ENCODE measurements at places on chromosomes 6 and 20. TPM values are rescaled to one million over a fixed set of nuclear protein-coding genes. Genes with fewer than 3 reads are reported as not detected.
A peak's percentile ranks its signal among the peaks of the same experiment; 100 is the strongest.

DNA sequence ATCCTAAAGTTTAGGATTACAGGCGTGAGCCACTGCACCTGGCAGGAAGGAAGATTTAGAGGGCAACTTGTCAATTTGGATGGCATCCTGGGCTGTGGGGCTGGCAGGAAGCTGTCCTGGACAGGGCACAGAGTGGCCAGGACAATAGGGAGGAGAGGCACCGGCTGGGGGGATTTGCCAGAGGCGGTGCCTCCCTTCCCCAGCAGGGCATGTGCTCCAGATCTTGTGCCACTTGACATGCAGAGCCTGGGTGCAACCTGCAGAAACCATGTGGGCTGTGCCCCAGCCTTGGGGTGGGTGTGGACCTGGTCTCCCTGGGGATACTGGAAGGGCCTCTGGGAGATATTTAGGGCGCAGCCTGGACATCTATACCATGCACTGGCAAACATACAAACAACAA is 58.6 kb upstream of the EEF1A1 start:
- peak; percentile 89 for DNase-seq
- H3K27me3 ChIP-seq, result no peaks in the 10 kb centered on the region
- peaks cover 27% of the 10 kb centered on the region for H3K4me1 ChIP-seq
- no peak overlapping the region for H3K4me3 ChIP-seq
- peak overlapping the region; percentile 96 for H3K27ac ChIP-seq

Gene FAM120B
- 34.6 TPM for total RNA-seq

DNA sequence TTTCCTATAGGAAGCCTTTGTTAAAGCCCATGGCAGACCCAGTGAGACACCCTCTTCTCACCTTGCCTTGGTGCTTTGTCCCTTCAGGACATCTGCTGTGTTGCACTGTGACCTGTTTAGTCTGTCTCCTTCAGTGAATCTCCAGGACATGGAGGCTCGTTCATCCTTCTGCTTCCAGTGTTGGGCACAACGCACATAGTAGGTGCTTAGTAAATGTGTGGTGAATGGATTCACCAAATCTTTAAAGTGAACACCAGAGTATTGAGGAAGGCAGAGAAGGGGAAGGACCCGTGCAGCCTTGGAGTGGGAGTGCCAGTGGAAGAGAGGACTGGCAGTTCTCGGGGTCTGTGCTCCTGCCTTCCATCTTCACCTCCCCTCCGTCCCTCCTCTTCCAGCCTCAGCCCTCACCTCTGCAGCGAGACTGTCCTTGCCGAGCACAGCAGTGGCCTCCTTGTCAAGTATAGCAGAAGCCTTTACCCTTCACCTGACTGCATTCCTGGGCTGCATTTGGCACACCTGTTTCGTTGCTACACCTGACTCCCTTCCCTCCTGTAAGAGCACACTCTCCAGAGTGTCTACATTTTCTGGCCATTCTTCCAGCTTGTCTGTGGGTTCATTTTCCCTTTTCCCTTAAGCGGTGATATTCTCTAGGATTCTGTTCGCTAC is 49.2 kb downstream of the ARID1B start:
- no peaks in the 10 kb centered on the region for H3K36me3 ChIP-seq
- no peaks in the 10 kb centered on the region for H3K27me3 ChIP-seq
- no peak for DNase-seq
- H3K4me1 ChIP-seq, result peaks cover 78% of the 10 kb centered on the region
- H3K4me3 ChIP-seq, result no peak overlapping the region

Gene CST2
- not detected for total RNA-seq

GRCh38 chr6:121437851-121438651 is 2.6 kb downstream of the GJA1 start:
- peaks cover 42% of the 10 kb centered on the region for H3K4me1 ChIP-seq
- no peaks in the 10 kb centered on the region for H3K36me3 ChIP-seq
- peak overlapping the region; percentile 96 for H3K27ac ChIP-seq
- no peaks in the 10 kb centered on the region for H3K27me3 ChIP-seq
- H3K4me3 ChIP-seq, result peak overlapping the region; percentile 53

Gene ROMO1
- total RNA-seq, result 248 TPM

Gene BACH2
- total RNA-seq, result 6.4 TPM

GRCh38 chr6:16198061-16198705 is 40.2 kb upstream of the GMPR start:
- no peaks in the 10 kb centered on the region for H3K27me3 ChIP-seq
- no peak overlapping the region for H3K27ac ChIP-seq
- no peak overlapping the region for H3K4me3 ChIP-seq
- no peaks in the 10 kb centered on the region for H3K36me3 ChIP-seq
- H3K4me1 ChIP-seq, result peaks cover 8% of the 10 kb centered on the region

GRCh38 chr20:2695206-2695983 is 2.8 kb downstream of the EBF4 start:
- H3K4me3 ChIP-seq, result no peak overlapping the region
- no peaks in the 10 kb centered on the region for H3K36me3 ChIP-seq
- H3K4me1 ChIP-seq, result peaks cover 17% of the 10 kb centered on the region
- H3K27me3 ChIP-seq, result no peaks in the 10 kb centered on the region
- no peak overlapping the region for H3K27ac ChIP-seq

GRCh38 chr6:132785936-132786335 is 12.5 kb downstream of the SLC18B1 start:
- no peak overlapping the region for H3K4me3 ChIP-seq
- DNase-seq, result no peak
- H3K27me3 ChIP-seq, result no peaks in the 10 kb centered on the region
- no peaks in the 10 kb centered on the region for H3K36me3 ChIP-seq
- H3K27ac ChIP-seq, result no peak overlapping the region

Gene NR2E1
- total RNA-seq, result not detected

Gene SLC12A5
- total RNA-seq, result not detected

Gene MCM8
- 2.5 TPM for total RNA-seq

GRCh38 chr20:38032585-38033329 is 499 bp downstream of the TTI1 start:
- no peak for DNase-seq
- H3K27ac ChIP-seq, result peak overlapping the region; percentile 91
- peak overlapping the region; percentile 82 for H3K4me3 ChIP-seq
- no peaks in the 10 kb centered on the region for H3K36me3 ChIP-seq
- no peaks in the 10 kb centered on the region for H3K27me3 ChIP-seq

Gene LZTS3
- 12.8 TPM for total RNA-seq

Gene TRIM10
- not detected for total RNA-seq

- no peaks in the 10 kb centered on the region for H3K36me3 ChIP-seq
- H3K27ac ChIP-seq, result no peak overlapping the region
- H3K4me3 ChIP-seq, result no peak overlapping the region
- peaks cover 7% of the 10 kb centered on the region for H3K4me1 ChIP-seq
- H3K27me3 ChIP-seq, result no peaks in the 10 kb centered on the region
These were observed 79.2 kb upstream of the PHACTR2 start for GRCh38 chr6:143598466-143599080.

Gene SNPH
- 6.4 TPM for total RNA-seq

Gene ID4
- total RNA-seq, result 27.7 TPM

- no peak overlapping the region for H3K27ac ChIP-seq
- DNase-seq, result no peak
- no peaks in the 10 kb centered on the region for H3K27me3 ChIP-seq
- H3K36me3 ChIP-seq, result no peaks in the 10 kb centered on the region
These were observed 68.7 kb downstream of the RNF182 start for GRCh38 chr6:13993416-13993815.

DNA sequence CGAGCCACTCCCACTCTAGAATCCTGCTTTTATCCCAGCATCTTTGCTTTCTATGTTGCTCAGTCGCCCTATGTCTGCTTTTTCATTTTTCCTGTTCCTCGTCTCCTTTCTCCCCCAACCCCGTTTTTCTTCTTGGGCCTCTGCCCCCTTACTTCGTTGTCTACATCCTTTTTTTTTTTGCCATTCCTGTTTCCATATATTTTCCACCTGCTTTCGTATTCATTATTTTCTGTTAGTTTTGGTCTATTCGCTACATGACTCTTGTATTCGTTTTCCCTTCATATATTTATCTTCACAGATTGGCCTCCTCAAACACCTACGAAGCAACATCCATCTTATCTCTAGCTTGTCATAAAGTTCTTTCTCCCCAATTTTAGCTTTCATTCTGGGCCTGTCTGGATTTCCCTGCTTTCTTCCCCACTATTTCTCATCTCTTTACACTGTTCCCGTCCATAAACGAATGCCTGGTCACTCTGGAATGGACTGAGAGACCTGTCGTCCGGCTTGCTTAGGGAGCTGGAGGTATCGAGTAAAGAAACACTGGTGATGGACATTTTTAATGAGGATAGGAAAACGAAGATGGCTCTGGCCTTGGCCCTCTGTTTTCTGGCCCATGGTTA is 915 bp downstream of the PRRC2A start:
- peaks cover 18% of the 10 kb centered on the region for H3K4me1 ChIP-seq
- H3K27ac ChIP-seq, result peak overlapping the region; percentile 95
- DNase-seq, result no peak
- peaks cover 33% of the 10 kb centered on the region for H3K36me3 ChIP-seq
- H3K27me3 ChIP-seq, result no peaks in the 10 kb centered on the region
- peak overlapping the region; percentile 55 for H3K4me3 ChIP-seq

Gene OR12D3
- not detected for total RNA-seq

- peaks cover 13% of the 10 kb centered on the region for H3K36me3 ChIP-seq
- peaks cover 27% of the 10 kb centered on the region for H3K4me1 ChIP-seq
- H3K27me3 ChIP-seq, result no peaks in the 10 kb centered on the region
- no peak overlapping the region for H3K27ac ChIP-seq
- H3K4me3 ChIP-seq, result no peak overlapping the region
- DNase-seq, result no peak
These were observed 73.4 kb downstream of the SSR1 start for GRCh38 chr6:7239590-7239948.

Gene ZNF831
- total RNA-seq, result 2.2 TPM

GRCh38 chr6:22205266-22205665 is 91.6 kb downstream of the PRL start:
- no peaks in the 10 kb centered on the region for H3K27me3 ChIP-seq
- H3K4me1 ChIP-seq, result no peaks in the 10 kb centered on the region
- H3K36me3 ChIP-seq, result no peaks in the 10 kb centered on the region
- no peak overlapping the region for H3K4me3 ChIP-seq
- DNase-seq, result no peak
- no peak overlapping the region for H3K27ac ChIP-seq

- peak overlapping the region; percentile 77 for H3K27ac ChIP-seq
- no peaks in the 10 kb centered on the region for H3K27me3 ChIP-seq
- H3K4me3 ChIP-seq, result peak overlapping the region; percentile 54
- peaks cover 12% of the 10 kb centered on the region for H3K4me1 ChIP-seq
- no peaks in the 10 kb centered on the region for H3K36me3 ChIP-seq
These were observed 19.5 kb downstream of the ZNF311 start for GRCh38 chr6:28985462-28986164.

Gene LY86
- 4.9 TPM for total RNA-seq

Gene CCN5
- 134 TPM for total RNA-seq

Gene THBD
- 76.9 TPM for total RNA-seq

- no peaks in the 10 kb centered on the region for H3K27me3 ChIP-seq
- H3K36me3 ChIP-seq, result no peaks in the 10 kb centered on the region
- no peak overlapping the region for H3K27ac ChIP-seq
- DNase-seq, result no peak
- H3K4me3 ChIP-seq, result no peak overlapping the region
These were observed 43.2 kb downstream of the LY86 start for GRCh38 chr6:6631534-6632276.

Gene BCLAF1
- 97.0 TPM for total RNA-seq

GRCh38 chr6:155850408-155850841 is 394.8 kb upstream of the NOX3 start:
- H3K27ac ChIP-seq, result no peak overlapping the region
- H3K4me3 ChIP-seq, result no peak overlapping the region

- no peak overlapping the region for H3K4me3 ChIP-seq
- peaks cover 27% of the 10 kb centered on the region for H3K4me1 ChIP-seq
- H3K27me3 ChIP-seq, result no peaks in the 10 kb centered on the region
- no peak overlapping the region for H3K27ac ChIP-seq
- H3K36me3 ChIP-seq, result no peaks in the 10 kb centered on the region
These were observed 20.5 kb upstream of the CDKN1A start for GRCh38 chr6:36657942-36658544.

Gene MICA
- 19.9 TPM for total RNA-seq

GRCh38 chr20:12535316-12535715 is 473.5 kb upstream of the SPTLC3 start:
- no peaks in the 10 kb centered on the region for H3K4me1 ChIP-seq
- H3K27ac ChIP-seq, result no peak overlapping the region
- no peak for DNase-seq
- no peaks in the 10 kb centered on the region for H3K36me3 ChIP-seq
- H3K4me3 ChIP-seq, result no peak overlapping the region
- H3K27me3 ChIP-seq, result no peaks in the 10 kb centered on the region

DNA sequence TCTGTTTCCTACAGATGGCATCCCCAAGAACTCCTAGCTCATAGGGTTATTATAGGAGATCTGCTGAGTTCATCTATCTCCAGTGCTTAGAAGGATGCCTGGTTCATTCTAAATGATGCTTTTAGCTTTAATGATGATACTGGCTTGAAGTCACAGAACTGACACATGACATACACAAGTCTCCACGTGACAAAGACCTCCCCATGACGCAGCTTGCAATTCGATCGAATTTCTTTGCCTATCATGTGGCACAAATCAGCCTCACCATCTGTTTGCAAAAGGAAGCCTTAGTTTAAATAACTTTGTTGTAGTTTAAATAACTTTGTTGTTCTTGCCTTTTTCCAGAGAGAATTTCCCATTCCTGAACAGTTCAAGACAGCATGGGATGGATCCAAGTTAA is 44.1 kb upstream of the FAM8A1 start:
- no peaks in the 10 kb centered on the region for H3K27me3 ChIP-seq
- H3K4me3 ChIP-seq, result no peak overlapping the region
- no peaks in the 10 kb centered on the region for H3K36me3 ChIP-seq

Gene SAMD5
- total RNA-seq, result 3.2 TPM

Gene UNC5CL
- total RNA-seq, result 0.25 TPM

DNA sequence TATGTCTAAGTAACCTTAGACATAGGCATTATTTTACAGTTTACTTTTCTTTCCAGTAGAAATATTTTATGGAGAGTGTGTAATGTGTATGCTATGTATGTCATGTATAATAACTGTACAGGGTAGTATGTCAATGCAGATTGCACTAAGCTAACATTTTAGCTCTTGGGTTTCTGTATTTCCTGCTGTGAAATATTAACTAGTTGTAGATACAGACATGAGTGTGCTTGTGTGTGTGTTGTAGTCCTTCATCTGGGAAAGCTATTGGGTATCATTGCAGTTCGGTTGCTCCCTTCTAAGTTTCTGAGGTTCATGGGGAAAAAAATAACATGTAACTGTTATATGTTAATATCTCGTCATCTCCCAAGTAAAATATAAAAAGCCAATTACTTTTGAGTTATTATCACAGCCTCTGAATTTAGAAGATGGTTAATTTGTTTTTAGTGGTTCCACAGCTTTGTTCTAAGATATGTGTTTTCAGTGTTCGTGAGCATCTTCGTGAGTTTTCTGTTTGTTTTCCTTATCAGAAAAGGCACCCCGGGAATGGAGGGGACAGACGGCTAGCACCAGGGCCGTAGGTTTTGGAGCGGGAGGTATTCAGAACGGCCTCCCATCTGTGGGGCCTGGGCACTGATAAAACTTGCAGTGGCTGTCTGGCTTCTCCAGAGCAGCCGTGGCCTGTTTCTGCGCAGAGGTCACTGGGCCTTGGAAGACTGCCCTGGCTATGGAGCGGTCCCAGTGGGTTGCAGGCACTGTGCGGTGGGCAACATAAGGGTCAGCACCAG is 215.0 kb downstream of the ARID1B start:
- no peaks in the 10 kb centered on the region for H3K27me3 ChIP-seq
- peaks cover 54% of the 10 kb centered on the region for H3K4me1 ChIP-seq
- DNase-seq, result no peak
- H3K27ac ChIP-seq, result no peak overlapping the region
- no peaks in the 10 kb centered on the region for H3K36me3 ChIP-seq
